ENCODE measurements at places on chromosomes 6 and 20.

DNA sequence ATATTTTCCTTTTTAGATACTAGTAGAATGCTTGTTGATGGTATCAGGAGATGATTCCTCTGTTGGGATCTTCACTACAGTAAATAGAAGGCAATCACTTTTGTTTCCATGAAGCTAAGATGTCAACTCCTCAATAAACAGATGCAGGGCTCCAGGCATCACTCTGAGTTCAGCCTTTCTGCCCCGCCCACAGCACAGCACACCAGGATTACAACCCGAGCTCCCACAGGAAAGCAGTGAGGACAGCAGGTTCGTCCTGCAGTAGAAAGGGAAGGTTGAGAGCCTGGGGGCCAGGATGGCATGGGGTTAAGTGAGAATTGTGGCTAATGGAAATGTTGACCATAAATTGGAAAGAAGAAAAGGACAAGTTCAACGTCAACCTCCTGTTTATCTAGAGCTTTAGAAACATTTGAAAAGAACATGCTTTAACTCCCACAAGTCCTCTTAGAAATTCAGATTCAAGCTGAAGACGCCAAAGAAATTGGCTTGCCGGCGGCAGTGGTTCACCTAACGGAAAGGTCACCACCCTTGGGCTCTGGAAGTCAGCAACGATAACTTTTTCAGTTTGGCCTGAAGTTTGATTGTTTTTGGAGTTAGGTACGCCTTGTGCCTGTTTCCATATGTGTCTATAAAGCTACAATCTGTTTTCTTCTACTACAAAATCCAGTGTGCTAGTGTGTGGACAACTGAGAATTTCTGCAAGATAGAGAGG, 144.4 kb upstream of the PDE10A start:
- no peak for DNase-seq

DNA sequence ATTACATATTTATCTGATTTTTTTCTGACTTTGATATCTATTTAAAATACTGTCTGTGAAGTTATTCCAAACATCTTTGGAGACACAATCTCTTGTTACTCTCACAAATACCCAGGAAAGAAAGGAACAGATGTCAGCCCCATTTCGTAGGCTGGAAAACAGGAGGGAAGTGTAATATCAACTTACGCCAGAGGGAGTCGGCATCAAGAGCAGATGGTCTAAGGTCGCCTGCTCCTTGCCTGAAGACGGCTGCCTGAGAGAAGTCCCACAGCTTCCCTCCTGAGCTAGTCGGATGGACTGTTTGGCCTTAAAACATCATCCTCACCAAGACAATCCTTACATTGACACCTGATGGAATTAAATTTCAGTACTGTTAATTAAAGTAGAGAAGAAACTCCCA, 13.4 kb downstream of the CST7 start:
- DNase-seq = no peak

DNA sequence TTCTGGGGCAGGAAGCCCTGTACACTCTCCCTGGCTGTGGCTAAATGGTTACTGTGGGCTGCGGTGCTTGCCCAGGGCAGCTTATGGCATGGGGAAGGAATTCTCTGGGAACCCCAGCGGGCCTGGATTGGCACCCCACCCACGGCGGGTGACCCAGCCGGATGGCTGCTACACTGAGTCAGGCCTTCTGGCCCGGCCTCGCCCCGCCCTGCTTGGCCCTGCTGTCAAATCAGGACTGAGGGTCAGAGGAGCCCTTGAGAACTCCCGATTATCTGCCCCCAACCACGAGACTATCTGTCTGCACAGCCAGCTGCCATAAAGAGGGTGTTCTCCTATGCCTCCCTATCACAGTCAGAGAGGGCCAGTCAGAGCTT, 7.3 kb upstream of the ITPR3 start:
- DNase-seq = no peak

DNA sequence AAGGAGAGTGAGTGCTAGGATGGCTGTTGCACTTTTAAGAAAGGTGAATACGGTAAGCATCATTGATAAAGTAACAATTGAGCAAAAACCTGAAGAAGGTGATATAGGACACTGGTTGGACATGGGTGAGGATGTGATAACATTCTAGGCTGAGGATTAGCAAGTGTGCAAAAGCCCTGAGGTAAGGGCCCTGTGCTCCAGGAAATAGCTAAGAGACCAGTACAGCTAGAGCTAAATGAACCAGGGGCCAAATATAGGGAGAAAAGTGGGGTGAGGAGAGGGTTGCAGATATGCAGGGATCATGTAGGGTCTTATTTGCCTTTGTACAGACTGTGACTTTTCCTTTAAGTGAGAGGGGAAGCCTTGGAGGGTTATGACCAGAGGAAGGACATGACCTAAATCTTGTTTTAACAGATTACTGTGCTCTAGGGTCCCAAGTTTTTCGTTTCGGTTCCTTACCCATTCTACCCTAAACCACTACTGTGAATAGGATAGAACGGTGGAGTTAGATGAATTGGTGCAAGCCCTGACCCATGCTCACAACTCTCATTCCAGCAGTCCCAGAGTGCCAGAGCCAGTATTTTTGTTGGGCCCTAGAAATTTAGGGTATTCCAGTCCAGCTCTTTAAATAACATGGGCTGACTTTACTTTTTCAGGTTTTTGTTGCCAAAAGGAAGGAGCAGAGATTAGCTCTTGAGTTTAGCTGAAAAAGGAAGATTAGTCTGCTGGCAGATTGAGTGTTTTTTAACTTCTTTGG, 10.7 kb downstream of the MAPK14 start:
- DNase-seq = no peak

- DNase-seq = no peak
Observed at GRCh38 chr20:62350098-62350628, 16.9 kb downstream of the LAMA5 start.

GRCh38 chr20:61727761-61728160, 337.9 kb downstream of the TAF4 start:
- no peak for DNase-seq

DNA sequence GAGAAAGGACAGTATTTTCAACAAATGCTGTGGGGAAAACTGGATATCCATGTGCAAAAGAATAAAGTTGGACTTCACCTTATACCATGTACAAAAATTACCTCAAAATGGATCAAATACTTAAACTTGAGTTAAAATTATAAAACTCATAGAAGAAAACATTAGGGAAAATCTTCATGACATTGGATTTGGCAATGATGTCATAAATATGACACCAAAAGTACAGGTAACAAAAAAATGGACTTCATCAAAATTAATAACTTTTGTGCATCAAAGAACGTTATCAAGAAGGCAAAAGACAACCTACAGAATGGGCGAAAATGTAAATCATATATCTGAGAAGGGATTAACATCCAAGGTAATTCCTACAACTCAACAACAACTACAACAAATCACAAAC, 355.3 kb upstream of the SOX4 start:
- DNase-seq = no peak

DNA sequence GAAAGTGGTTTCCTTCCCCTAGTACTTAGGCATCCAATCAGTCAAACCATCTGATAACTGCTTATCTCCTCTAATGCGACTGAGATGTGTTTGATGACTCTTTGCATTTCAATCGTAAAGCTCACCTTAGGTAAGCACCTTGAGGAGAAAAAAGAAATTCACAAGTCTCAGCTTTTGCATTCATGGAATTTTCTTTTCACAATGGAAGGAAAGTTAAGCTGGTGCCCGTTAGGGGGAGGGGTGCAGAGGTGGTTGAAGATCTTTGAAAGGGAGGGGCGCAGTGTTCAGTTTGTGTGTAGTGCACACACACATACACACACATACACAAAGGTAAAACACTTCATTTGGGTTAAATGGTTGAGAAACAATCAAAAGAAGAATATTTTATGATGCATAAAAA, 87.1 kb upstream of the SALL4 start:
- no peak for DNase-seq

DNA sequence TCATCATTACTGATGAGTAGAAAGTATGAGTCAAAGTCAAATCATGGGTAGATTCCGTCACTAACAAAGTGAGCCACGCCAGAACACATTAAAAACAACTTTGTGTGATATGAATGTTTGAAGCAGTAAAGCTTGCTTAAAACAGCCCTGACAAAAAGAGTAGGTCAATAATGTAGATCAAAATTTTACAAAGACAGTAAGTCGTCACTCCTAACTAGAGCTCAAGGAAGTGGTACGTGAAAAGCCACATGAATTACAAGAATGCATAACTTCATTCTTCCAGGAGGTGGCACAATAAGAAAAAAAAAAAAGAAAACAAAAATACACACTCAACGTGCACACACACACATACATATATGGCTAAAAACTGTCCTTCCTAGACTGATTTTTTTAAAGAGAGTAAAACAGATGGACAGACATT, 69.9 kb downstream of the HACE1 start:
- DNase-seq = no peak

DNA sequence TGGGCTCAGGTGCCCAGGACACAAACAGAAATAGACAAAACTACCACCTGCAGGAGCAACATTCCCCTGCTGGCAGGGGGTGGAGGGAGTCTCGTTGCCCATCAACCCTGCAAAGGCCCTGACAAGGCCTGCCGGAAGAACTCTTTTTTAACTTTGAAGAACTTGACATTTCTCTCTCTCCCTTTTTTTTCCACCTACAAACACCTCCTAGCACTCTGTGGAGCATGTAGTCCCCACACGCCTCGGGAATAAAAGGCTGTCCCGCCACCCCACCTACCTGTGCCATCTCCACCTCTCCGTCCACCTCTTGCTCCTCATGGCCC, 54.8 kb downstream of the GNAS-AS1 start:
- DNase-seq = no peak

GRCh38 chr6:169810066-169810989, 58.9 kb downstream of the ERMARD start:
- no peak for DNase-seq

GRCh38 chr6:121770943-121771342, 335.5 kb downstream of the GJA1 start:
- no peak for DNase-seq

GRCh38 chr6:71410164-71410566, 121.6 kb downstream of the OGFRL1 start:
- DNase-seq = no peak

GRCh38 chr20:57395111-57395966, 4.1 kb downstream of the RBM38 start:
- no peak for DNase-seq

DNA sequence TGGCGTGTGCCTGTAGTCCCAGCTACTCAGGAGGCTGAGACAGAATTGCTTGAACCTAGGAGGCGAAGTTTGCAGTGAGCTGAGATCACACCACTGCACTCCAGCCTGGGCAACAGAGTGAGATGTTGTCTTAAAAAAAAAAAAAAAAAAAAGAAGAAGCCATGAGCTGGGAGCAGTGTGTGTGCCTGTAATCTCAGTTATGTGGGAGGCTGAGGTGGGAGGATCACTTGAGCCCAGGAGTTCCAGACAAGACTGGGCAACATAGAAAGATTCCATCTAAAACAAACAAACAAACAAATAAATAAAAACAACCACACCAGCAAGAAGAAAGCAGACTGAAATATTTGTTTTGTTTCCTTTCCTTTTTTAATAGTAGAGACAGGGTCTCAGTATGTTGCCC, 62.2 kb upstream of the KIF13A start:
- DNase-seq = no peak

GRCh38 chr20:19631410-19631809, 126.6 kb upstream of the RIN2 start:
- DNase-seq = no peak

DNA sequence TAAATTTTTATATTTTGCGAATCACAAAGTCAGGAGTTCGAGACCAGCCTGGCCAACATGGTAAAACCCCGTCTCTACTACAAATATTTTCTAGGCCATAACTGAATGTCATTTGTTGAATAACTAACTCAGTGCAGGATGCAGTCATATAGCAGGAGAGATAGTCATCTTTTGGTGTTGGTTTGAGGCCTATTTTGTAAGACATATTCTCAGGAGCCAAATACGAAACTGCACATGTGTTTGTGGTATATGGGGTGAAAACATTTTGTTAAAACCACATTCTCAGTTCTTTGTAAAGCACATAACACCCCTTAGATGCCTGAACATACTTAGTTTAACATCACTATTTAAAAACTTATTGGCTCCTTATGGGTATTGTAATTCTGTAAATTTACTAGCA, 4.7 kb upstream of the ENPP5 start:
- no peak for DNase-seq

DNA sequence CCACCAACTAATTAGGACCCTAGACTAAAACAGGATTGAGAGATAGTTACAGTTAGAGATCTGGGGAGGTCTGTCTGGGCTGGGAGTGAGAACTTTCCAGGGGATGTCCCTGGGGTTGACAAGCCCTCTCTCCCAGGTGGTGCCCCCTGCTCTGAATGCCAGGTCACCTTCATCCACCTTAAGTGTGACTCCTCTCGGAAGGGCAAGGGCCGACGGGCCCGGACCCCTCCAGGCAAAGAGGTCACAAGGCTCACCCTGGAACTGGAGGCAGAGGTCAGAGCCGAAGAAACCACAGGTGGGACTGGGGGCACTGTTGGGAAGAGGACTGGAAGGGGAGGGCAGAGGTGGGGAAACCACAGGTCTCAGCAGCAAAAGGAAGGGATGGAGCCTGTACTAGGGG, 17.0 kb upstream of the ZNF76 start:
- DNase-seq = no peak

DNA sequence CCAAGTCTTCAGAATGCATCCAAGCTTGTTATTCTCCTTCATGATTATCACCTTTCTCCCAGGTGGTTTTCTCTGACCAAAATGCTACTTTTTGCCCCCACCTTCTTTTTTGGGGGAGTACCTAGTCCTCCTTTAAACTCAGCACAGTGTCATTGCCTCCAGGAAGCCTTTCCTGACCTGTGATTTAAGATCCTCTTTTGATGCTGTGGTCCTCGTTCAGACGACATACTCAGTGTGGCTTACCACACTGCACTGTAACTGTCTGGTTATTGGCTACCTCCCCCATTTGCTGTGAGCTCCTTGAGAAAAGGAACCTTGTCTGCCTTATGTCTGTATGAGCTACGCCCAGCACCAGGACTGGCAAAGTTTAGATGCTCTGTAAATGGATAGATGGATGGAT, 14.6 kb downstream of the SAYSD1 start:
- no peak for DNase-seq

- DNase-seq = no peak
Observed at GRCh38 chr20:38307371-38308046, 3.6 kb downstream of the BPI start.

DNA sequence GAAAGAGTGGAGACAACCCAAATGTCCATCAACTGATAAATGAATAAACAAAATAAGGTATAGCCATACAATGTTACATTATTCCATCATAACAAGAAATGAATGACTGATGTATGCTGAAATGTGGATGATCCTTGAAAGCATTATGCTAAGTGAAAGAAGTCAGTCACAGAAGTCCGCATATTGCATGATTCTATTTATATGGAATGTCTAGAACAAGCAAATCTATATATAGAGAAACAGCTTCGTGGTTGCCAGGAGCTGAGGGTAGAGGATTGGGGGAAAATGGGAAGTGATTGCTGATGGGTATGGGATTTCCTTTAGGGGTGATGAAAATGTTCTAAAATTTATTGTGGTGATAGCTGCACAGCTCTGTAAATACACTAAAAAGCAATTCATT, 196.8 kb downstream of the ATXN1 start:
- DNase-seq = no peak

- DNase-seq = no peak
Observed at GRCh38 chr6:164322533-164322932, 908.0 kb downstream of the QKI start.

- DNase-seq = no peak
Observed at GRCh38 chr20:24790746-24791283, 158.3 kb upstream of the CST7 start.

- DNase-seq = no peak
Observed at GRCh38 chr6:113365191-113365590, 492.0 kb upstream of the MARCKS start.
